Suprapubic skin (tissue), 4 donors: ENCODE measurements at places on chromosomes 16 and 17. TPM values are rescaled to one million over a fixed set of nuclear protein-coding genes. Genes with fewer than 3 reads are reported as not detected.

DNA sequence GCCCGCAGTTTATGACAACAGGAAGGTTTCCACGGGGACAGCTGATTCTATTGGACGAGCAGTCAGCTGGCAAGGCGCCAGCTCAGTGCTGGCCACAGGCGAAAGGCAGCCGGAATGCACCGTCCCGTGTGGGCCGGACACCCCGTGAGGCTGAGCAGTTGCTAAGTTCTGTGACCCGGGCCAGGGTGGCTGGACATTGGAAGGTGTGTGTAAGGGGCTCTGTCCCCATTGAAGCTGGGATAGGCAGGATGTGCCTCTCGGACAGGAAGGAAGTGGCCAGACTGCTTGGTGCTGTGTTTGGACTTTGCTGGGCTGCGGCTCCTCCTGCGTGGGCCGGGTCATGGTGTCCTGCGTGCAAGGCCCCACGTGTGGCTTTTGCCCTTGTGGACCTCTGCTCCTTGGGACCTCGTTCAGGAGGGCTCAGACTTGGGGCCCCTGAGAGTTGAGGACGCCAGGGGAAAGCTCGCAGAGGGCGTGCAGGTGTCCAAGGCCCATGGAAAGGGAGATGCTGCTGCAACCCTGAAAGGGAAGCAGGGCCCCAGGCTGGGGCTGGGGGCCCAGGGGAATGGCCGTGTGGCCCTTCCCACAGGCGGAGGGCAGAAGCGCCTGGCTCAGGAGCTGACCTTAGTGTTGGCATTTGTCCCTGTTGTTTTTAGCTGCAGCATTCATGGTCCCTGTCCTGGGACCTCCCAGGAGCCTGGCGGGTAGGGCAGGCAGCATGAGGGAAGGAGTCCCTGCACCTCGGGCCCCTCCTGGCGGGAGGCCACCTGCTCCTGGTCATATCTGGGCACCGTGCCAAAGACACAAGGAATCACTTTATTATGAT is 10.0 kb downstream of the BAIAP2 start:
- peak; percentile 94 for DNase-seq

DNA sequence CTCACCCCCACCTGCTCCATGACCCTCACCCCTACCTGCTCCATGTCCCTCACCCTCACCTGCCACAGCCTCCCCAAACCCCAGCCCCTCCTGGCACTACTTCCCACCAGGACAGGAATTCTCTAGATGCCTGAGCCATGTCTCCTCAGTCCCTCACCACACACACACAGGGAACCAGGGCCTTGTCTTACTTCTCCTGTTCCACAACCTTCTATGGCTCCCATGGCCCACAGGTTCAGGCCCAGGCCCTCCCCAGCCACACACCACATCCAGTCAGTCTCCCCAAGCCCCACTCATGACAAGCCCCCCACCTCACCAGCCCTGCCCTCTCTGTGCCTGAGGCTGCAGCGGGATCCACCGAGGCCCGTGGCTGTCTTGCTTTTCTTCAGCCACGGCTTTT is 3.1 kb upstream of the UBE2I start:
- DNase-seq, result no peak

GRCh38 chr17:78567991-78568390 is 9.2 kb downstream of the DNAH17 start:
- DNase-seq, result no peak

DNA sequence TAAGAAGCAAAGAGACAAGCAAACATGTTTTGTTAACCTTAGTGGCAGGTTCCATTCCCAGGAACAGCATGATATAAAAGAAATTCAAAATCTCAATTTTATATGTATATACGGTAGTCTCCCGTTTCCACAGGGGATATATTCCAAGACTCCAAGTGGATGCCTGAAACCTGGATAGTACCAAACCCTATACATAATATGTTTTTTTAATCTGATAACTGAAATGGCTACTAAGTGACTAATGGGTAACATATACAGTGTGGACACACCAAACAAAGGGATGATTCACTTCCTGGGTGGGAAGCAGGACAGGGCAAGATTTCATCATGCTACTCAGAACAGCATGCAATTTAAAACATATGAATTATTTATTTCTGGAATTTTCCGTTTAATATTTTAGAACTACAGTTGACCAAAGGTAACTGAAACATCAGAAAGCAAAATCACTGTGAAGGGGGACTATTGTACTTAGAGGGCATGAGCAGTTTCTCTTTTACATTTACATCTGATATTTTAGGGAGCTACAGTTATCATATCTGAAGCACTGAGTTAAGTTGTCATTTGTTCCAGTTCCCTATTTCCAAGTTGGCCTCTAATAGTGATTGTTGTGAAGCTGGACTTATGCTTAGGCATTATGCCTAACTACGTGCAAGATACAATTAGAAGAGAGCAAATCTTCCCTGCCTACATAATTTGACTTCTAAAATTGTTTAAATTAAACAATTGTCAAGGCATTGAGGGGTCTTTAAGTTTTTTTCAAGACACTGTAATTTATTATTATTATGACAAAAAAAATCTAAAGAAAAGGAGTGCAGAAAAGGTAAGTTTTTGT is 34.1 kb upstream of the ABCA6 start:
- no peak for DNase-seq

DNA sequence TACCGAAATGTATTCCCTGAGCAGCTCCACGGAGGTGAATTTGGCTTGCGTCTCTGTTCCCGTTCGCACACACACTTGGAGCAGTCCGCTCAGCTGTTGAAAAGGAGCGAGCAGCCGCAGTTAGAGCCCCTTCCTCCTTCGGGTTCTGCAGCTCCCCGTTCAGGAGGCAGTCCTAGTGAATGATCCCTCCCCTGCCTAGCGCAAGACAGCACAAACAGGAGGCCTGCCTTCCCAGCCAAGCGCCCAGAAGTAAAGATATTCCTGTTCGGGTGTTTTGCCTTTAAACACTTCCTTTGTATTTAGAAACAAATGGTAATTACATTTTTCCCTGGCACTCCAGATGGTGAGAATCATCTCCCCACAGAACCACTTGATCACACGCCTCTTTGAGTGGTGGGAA is 64.7 kb downstream of the ABCC12 start:
- DNase-seq, result no peak

- no peak for DNase-seq
These were observed 1205.3 kb upstream of the CDH8 start for GRCh38 chr16:63241497-63242028.

DNA sequence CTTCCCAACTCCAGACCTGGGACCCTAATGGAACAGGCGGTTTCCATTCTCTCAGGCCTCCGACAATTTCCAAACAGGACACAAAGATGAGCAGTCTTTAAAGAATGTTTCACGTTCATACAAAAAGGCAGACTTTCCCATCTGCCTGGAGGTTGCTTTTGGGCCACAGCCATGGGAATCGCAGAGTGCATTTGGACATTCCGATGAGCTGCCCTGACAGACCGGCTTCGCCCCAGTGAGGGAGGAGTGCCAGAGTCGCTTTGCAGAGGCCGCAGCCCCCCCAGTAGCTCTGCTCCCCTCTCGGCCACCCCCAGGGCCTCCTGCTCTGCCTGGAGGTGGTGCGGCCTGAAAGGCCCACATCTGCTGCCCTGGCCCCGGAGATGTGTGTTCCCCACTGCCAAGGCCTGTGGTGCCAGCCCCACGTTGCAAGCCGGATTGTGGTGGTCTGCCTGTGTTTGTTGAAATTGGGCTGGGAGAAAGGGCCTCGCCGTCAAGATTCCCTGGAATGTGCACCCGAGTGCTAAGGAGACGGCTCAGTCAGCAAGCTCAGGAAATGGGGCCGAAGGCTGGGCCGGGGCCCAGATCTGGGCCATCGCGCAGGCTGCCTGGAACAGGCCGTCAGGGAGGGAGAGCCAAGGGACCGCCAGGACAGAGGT is 89.8 kb downstream of the C16orf95 start:
- no peak for DNase-seq

DNA sequence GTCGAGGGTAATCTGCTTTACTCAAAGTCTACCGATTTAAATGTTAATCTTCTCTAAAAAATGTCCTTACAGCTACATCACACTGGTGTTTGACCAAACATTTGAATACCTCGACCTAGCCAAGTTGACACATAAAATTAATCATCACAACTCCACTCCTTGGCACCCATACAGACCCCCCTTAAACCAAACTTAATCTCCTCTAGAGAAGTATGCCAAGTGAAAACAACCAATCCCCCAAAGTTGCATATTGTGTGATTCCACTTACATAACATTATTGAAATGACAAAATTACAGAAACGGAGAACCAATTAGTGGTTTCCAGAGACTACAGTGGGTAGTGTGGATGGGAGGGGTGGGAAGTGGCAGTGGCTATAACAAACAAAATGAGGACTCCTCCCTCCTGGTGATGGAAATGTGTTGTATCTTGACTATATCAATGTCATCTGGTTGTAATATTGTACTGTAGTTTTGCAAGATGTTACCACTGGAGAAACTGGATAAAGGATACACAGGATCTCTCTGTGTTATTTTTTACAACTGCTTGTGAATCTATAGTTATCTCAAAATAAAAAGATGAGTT is 39.4 kb downstream of the CAPNS2 start:
- no peak for DNase-seq

- DNase-seq, result no peak
These were observed 129.8 kb downstream of the C16orf78 start for GRCh38 chr16:49503256-49504022.

- DNase-seq, result no peak
These were observed 6.6 kb upstream of the SUPT4H1 start for GRCh38 chr17:58358408-58359172.

DNA sequence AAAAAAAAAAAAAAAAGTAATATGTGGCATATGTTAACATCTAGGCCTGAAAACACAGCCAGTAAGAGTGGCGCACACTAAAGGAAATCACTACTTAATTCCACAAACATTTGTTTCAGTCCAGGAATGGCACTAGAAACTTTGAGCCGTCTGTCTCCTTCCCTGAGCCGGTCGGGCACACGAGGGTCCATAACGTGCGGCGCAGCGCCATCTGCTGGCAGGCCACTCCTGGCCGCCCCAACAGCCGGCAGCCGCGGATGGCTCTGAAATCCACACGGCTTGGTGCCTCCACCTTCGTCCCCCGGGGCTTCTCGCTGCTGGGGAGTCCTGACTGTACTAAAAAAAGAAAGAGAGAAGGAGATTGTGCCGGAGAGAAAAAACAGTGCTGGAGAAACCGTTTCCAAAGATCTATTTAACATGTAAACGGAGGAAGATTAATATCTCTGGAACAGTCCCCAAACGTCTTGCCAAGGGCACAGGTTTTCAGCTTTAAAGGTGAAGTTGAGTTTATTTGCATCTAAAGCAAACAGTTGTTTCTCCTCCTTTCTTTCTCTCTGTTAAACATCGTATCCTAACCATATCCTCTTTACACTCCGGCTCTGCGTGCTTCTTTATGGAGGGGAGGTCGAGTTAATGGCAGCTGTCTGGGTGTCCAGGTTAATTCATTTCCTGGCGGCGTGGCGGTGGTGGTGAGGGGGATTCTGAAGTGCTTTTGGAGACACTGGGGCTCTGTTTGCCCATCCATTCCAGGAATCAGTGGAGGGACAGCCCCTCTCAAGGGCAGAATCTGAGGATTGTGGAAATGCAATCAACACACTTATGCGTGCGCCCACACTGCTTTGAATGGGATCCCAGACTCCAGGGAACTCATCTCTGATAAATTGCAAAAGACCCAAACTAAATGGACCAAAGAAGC is 611.3 kb upstream of the SALL1 start:
- peak; percentile 78 for DNase-seq

DNA sequence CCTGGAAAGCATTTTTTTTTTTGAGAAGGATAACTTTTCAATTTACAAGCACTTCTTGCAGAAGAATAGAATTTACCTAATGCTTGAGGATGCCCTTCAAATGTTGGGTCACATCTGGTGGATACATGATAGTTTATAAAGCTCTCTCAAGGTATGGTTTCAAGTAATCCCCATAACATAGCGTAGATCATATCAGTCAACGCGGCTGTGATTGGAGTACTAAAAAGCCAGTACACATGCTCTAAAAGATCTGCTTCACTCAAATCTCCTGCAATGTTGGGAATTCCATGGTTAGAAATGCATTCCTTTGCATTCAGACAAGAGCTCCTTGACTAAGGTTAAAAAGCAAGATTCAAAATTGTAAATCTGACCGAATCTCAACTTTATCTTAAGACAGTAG is 3.9 kb upstream of the KCNJ16 start:
- DNase-seq, result no peak

GRCh38 chr17:42880776-42881310 is 19.8 kb upstream of the G6PC1 start:
- no peak for DNase-seq

DNA sequence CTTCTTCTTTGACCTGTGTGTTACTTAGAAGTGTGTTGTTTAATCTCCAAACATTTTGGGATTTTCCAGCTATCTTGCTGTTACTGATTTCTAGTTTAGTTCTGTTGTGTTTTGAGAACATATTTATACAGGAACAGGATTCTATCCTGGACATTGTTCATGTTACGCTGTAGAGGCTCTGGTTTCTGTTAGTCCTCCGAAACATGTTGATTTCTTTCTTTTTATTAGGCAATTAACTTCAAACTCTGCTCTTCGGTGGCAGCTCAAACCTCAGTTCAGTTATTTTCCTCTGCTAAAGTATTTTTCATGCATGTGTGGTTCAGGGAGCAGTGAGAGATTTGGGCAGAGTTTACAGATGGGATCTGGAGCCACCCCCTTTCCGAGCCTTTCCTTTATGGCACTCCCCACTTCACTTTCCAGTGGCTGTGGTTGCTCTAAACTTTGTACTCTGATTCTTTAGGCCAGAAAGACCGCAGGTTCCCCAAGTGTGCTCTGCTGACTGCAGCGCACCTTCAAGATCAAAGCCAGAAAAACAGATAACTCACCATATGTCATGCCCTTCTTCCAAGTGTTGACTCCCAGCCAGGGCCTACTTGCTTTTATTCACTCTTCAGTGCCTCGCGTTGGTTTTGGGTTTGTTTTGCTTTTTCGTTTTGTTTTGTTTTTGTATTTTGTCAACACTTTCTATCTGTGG is 77.6 kb upstream of the KSR1 start:
- no peak for DNase-seq

DNA sequence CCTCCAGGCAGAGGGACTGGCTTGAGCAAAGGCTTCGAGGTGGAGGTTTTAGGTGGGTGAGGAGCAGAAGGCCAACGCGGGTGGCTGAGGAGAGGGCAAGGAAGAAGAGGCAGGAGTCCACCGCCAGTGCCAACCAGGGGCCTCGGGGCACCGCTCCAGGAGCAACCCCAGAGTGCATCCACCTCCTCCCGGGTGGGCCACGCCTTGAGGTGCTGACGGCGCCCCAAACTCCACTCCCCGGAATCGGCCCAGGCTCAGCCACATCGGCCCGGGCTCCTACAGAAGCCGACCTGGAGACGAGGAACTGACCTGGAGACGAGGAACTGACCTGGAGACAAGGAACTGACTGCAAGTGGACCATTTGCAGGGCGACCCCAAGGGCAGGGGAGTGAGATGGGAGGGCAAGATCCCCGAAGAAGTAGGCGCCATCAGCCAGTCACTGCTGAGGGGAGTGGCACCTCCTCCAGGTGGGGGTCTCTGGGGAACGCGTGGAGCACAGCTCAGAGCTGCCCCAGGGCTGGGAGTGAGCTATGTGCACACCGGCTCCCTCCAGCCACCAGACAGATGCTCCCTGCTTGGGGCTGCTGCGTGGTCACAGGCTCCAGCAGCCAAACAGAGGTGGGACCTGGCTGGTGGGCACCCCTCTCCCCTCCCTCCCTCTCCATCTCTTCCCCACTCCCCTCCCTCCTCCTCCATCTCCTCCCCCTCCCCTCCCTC is 29.2 kb upstream of the CBFA2T3 start:
- no peak for DNase-seq

BBS2 gene
- total RNA-seq, result 79.2 TPM

KRTAP9-8 gene
- total RNA-seq, result 89.8 TPM

KRT12 gene
- not detected for total RNA-seq

SPNS2 gene
- 76.3 TPM for total RNA-seq

SLC16A13 gene
- total RNA-seq, result 3.7 TPM

CSH2 gene
- not detected for total RNA-seq

HIGD1B gene
- not detected for total RNA-seq

MMP2 gene
- 71.4 TPM for total RNA-seq

HBA2 gene
- 128 TPM for total RNA-seq

AANAT gene
- total RNA-seq, result not detected

PRR15L gene
- 27.1 TPM for total RNA-seq

KRT28 gene
- 1.0 TPM for total RNA-seq
